Nucleus accumbens (tissue), 56 donors: ENCODE measurements at places on chromosomes 7 and 10.
A peak's percentile ranks its signal among the peaks of the same experiment; 100 is the strongest.

DNA sequence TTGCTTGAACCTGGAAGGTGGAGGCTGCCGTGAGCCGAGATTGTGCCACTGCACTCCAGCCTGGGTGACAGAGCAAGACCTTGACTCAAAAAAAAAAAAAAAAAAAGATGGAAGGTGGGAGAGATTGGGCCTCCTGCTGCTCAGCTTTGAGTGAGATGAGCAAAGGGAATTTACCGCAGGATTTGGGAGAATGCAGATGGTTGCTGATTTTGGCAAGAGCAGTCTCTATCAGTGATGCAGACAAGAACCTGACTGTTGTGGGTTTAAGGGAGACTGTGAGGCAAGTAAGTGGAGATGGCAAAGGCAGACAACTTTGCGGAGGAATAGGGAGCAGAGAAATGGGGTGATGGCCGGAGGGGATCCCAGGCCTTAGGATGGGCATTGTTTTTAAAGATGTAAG is 1140.8 kb upstream of the AUTS2 start:
- DNase-seq = no peak

DNA sequence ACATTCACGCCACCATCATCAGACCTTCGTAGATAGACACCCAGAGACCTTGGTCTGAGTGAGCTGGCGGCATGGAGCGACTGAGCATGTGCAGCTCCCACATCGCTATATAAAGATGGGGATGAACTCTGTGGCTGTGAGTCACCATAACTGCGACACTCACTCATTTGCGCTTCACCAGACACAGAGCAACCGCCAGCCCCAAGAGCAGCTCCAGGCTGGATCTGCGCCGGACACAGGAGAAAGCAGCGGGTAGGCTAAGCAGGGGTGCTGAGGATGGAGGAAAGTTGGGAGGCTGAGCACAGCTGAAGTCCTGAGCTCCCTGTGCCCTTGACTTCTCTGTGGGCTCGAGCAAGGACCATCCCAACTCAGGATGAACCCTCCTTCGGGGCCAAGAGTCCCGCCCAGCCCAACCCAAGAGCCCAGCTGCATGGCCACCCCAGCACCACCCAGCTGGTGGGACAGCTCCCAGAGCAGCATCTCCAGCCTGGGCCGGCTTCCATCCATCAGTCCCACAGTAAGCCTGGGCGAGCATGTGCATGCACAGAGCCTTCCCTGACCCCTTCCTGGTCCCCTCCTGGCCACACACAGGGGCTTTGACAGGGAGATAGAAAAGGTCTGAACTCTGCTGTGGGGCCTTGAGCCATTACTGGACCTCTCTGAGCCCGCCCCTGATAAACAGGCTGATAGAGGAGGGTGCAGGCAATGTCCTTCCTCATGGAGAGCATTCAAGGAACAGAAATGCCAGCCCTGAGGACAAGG is at the start of gene OPN4:
Gene OPN4 (plus strand): TSS at position 137 of the 762 bp plus-strand sequence. CDS start 237 bp downstream, at position 374.
- DNase-seq = no peak

DNA sequence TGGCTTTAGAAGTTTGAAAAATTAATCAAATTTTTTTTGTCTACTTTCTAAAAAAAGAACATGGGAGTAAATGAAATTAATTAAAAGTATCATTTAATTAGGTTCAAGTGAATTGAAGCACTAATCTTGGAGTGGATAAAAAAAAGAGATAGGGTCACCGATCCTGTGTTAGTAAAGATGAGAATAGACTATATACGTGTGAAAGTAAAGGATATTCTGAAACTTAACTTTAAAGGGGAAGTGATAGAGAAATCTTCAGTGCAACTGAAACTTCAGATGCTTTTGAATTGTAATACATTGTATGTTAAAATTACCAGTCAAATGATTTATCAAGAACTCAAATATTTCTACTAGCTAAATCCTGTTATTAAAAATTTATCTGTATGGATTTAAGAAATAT is 4.8 kb downstream of the NHLRC2 start:
- no peak for DNase-seq

- no peak for DNase-seq
Measured at GRCh38 chr10:96596422-96597407, 9.9 kb upstream of the TM9SF3 start.

- no peak for DNase-seq
Measured at GRCh38 chr7:92988051-92988450, 129.7 kb downstream of the SAMD9 start.

GRCh38 chr7:42247301-42247700 is 10.3 kb upstream of the GLI3 start:
- no peak for DNase-seq

GRCh38 chr7:20164425-20165145 is 52.6 kb downstream of the MACC1 start:
- no peak for DNase-seq

GRCh38 chr10:21495752-21496342 is 29.6 kb downstream of the SKIDA1 start:
- DNase-seq = peak; percentile 85

GRCh38 chr10:47339759-47340607 is 8.2 kb upstream of the RBP3 start:
- no peak for DNase-seq

DNA sequence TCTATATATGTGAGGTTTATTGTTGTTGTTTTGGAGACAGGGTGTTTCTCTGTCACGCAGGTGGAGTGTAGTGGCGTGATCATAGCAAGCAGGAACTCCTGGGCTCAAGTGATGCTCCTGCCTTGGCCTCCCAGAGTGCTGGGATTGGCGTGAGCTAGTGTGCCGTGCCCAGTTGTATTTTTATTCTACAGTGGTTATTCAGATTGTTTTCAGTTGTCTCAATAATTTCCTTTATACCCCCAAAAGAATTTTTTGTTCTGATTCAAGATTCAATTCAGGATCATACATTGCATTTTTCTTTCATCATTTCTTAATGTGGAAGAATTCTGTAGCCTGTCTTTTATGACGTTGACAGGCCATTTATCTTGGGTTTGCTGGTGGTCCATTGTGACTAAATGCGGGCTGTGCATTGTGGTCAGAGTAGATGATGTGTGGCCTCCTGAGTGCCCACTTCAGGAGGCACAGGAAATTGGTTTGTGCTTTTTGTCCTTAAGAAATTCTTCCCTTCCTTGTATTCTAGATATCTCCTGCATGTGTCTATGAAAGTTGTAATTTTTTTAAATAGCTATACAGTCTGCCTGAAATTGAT is 22.9 kb downstream of the RBM33 start:
- DNase-seq = no peak

DNA sequence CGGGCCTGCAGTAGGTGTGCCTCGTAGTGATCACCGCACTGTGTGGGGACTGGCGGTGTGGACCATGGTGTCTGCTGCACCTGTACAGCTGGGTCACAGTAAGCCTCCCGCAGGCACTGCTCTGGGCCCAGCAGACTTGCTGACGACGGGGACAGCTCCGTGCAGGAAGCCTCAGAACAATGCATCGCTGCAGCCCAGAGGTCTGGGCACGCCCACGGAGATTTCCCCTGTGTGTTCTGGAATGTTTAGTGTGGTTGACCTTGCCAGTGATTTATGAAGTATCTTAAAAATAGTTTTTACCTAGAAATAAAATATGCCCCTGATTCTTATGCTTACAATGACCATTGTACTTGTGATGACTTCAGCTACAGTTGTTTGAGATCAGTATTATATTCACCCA is 59.1 kb upstream of the ZNF32 start:
- DNase-seq = no peak

DNA sequence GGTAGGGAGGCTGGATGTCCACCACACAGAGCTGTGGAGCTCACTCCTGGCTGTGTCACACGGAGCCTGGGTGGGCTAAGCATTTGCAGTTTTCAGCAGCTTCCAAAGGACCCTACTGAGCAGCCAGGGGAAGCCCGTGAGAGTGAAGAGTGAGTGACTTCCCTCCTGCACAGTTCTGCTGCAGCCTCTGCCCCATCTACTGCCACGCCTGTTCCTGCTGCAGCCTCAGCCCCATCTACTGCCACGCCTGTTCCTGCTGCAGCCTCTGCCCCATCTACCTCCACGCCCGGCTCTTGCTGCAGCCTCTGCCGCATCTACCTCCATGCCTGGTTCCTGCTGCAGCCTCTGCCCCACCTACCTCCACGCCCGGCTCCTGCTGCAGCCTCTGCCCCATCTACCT is 12.2 kb downstream of the ADAM8 start:
- no peak for DNase-seq

DNA sequence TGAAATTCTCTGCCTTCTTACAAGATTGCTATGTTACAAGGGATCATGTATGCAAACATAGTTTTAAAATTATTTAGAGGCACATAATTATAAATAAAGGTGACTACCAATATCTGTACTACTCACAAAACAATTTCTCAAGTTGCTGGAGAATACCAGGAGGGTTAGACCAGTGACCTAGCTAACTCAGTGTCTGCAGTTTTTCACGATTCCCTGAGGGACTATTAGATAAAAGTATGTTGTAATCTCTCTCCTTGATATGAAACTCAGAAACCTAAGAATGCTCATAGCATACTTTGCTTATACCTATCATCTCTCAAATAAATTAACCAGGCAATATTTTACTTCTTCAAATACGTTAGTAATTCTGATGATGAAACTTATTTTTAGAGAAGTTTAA is 534.0 kb upstream of the ANKRD30A start:
- no peak for DNase-seq

DNA sequence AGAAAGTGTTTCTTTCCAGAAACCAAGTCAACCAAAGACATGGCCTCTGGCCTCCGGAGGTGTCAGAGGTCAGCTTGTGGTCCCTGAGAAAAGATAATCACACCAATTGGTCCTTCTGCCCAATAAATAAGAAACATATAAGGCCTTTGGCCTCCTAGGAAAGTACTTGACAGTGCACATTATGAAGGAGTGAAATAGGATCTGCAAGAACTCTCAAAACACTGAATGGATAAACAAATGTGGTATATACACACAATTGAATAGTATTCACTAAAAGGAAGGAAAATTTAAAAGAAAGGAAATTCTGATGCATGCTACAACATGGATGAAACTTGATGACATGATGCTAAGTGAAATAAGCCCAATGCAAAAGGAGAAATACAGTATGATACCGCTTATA is 35.4 kb upstream of the NRF1 start:
- DNase-seq = no peak

- DNase-seq = peak; percentile 7
Measured at GRCh38 chr7:1432411-1433082, 26.7 kb downstream of the MICALL2 start.

GRCh38 chr10:127720142-127720541 is 16.8 kb upstream of the FOXI2 start:
- no peak for DNase-seq

DNA sequence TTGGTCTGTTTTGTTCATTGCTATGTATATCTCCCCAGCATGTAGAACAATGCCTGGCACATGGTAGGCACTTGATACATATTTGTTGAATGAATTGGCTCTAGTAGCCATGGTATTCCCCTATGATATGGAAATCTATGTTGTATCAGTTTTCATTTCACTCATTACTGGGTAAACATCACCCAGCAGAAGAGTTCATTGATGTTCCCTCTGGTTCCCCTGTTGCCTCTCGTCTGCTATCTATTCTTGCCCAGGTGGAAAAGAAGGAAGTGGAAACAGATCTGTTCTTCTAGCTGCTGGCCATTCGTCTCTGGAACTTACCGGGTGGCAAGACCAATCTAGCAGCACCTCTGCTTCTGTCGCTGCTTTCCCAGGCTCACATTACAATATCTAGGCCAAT is 71.5 kb downstream of the LRRC4 start:
- DNase-seq = no peak

DNA sequence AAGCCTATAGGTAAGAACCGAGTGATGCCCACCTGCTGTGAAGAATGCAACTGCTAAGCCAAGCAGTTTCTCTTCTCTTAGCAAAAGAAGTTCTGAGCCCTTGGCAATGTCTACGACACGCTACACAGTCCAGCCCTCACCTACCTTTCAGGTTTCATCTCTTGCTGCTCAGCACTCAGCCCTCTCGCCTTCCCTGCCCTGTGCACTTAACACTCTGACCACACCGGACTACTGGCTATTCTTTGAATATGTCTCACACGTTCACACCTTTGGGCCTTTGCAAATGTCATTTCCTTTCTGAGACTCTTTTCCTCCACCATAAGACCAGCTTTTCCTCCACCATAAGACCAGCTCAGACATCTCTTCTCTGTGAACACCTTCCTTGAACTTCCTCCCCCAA is 67.0 kb upstream of the ITGB1 start:
- DNase-seq = no peak

DNA sequence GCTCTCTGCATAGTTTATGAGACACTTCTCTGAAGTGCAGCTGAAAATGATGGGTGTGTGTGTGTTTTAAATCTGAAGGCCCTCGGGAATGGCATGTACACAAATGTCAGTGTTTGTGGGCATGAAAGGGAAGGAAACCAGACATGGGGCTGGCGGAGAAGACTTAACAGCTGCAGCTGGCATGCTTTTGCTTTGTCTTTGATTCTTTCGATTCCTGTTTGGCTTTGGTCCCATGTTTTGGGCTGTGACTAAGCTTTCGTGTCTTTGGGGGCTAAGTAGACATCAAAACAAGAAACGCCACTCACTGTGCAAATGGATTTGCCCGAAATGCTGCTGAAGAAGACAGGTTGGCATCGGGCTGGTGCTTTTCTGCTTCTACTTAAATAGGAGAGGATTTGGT is 179.3 kb downstream of the PFKFB3 start:
- DNase-seq = no peak

DNA sequence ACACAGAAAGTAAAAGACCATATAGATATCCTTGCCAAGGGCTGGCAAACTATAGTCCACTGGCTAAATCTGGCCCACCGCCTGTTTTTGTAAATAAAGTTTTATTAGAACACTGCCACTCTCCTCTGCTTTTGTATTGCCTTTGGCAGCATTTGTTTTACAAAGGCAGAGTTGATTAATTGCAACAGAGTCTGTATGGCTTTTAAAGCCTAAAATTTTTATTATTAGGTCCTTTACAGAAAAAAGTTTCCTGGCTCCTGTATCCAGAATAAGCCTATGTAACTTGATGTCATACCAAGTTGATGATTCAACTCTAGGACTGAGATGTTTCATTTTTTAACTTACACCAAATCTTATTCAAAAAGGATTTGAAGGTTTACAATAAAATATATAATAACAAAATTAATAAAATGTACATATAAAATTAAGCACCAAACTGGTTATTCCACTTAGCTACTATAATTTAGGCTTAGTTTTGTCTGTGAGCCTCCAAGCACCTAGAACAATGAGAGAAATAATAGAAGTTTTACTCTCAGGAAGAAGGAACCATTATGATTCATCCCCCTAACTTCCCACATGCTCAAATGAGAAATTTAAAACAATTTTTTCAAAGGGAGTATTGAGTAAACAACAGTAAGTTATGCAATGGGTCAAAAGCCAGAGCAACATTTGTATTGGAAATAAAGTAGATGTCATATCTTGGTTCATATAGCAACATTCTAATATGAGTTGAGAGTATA is 31.9 kb downstream of the CPED1 start:
- DNase-seq = no peak

DNA sequence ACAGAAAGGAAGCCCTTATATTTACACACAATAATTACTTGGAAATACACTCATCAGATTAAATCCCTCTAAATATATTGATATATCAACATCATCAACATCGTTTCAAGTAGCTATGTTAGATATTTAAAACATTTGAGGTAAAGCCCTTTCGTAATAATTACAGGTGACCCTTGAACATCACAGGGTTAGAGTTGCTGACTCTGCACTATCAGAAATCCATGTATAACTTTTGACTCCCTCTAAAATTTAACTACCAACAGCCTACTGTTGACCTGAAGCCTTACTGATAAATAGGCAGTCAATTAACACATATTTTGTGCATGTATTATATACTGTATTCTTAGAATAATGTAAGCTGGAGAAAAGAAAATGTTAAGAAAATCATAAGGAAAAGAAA is 34.6 kb upstream of the LRRN3 start:
- DNase-seq = no peak

- DNase-seq = no peak
Measured at GRCh38 chr10:22606164-22606614, 108.2 kb downstream of the PIP4K2A start.

- no peak for DNase-seq
Measured at GRCh38 chr7:23622506-23622925, 25.3 kb downstream of the CCDC126 start.
